ENCODE measurements at places on chromosomes 1 and 21. TPM values are rescaled to one million over a fixed set of nuclear protein-coding genes. Genes with fewer than 3 reads are reported as not detected.
A peak's percentile ranks its signal among the peaks of the same experiment; 100 is the strongest.

- no peak overlapping the region for H3K27ac ChIP-seq
- H3K4me1 ChIP-seq, result no peaks in the 10 kb centered on the region
- H3K27me3 ChIP-seq, result no peaks in the 10 kb centered on the region
- no peaks in the 10 kb centered on the region for H3K36me3 ChIP-seq
- DNase-seq, result peak; percentile 57
These were observed 111.7 kb downstream of the NMNAT2 start for GRCh38 chr1:183306317-183307042.

Gene NBPF4
- not detected for total RNA-seq

DNA sequence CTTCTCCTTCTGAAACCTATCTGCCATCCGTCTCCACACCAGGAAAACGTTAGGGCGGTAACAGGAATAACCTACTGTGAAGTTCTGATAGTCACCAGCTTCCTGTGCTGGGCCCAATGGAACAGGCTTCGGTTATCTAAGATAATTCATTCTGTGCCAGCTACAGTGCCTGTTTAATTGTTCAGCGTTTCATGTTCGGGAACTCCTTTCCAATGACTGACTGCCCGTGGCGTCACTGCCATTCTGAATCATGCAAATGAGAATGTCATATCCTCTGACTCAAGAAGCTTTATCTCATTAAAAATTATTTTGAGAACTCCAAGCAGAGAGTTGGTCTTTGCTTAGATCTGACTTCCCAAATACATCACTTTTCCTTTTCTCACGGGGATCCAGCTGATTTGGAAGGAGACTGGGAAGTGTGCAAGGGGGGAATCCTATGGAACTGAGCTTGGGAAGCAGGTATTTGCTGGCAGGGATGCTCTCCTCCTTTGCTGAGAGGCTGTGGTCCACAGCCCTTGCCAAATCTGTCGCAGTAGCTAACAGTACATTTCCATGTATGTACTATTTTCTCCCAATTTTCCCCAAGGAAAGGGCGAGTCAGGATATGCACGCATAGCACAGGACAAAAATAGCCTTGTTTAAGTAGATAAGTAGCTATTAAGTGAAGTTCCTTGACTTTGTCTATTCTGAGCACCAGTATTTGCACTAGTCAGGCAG lies 358.7 kb downstream of the LTN1 start:
- H3K27me3 ChIP-seq, result no peaks in the 10 kb centered on the region
- H3K36me3 ChIP-seq, result no peaks in the 10 kb centered on the region
- H3K4me1 ChIP-seq, result no peaks in the 10 kb centered on the region
- no peak overlapping the region for H3K4me3 ChIP-seq
- no peak for DNase-seq

Gene NGF
- 1.3 TPM for total RNA-seq

DNA sequence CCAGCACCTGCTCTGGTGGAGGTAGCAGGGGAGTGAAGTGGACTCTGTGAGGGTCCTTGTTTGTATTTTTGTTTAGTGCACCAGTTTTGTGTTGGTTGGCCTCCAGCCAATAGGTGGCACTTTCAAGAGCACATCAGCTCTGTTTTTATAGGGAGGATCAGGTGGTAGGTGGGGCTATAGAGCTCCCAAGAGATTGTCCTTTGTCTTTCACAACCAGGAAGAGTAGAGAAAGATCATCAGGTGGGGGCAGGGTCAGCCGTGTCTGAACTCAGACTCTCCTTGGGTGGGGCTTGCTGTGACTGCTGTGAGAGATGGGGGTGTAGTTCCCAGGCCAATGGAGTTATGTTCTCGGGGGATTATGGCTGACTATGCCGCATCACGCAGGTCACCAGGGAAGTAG lies 159.8 kb downstream of the ZNF326 start:
- no peaks in the 10 kb centered on the region for H3K27me3 ChIP-seq
- H3K4me1 ChIP-seq, result no peaks in the 10 kb centered on the region
- H3K36me3 ChIP-seq, result no peaks in the 10 kb centered on the region

GRCh38 chr21:28767523-28767922 lies 225.2 kb downstream of the LTN1 start:
- H3K27ac ChIP-seq, result no peak overlapping the region
- DNase-seq, result no peak
- peaks cover 8% of the 10 kb centered on the region for H3K4me1 ChIP-seq

Gene CD1B
- not detected for total RNA-seq

- H3K4me3 ChIP-seq, result no peak overlapping the region
- H3K4me1 ChIP-seq, result peaks cover 30% of the 10 kb centered on the region
- peak overlapping the region; percentile 92 for H3K27ac ChIP-seq
- no peaks in the 10 kb centered on the region for H3K36me3 ChIP-seq
- DNase-seq, result no peak
These were observed 176.2 kb downstream of the DUSP10 start for GRCh38 chr1:221565711-221566110.

GRCh38 chr21:37619464-37619974 lies 252.9 kb downstream of the DYRK1A start:
- H3K36me3 ChIP-seq, result no peaks in the 10 kb centered on the region
- H3K4me3 ChIP-seq, result no peak overlapping the region
- H3K27ac ChIP-seq, result no peak overlapping the region
- H3K27me3 ChIP-seq, result no peaks in the 10 kb centered on the region
- DNase-seq, result no peak
- H3K4me1 ChIP-seq, result no peaks in the 10 kb centered on the region

DNA sequence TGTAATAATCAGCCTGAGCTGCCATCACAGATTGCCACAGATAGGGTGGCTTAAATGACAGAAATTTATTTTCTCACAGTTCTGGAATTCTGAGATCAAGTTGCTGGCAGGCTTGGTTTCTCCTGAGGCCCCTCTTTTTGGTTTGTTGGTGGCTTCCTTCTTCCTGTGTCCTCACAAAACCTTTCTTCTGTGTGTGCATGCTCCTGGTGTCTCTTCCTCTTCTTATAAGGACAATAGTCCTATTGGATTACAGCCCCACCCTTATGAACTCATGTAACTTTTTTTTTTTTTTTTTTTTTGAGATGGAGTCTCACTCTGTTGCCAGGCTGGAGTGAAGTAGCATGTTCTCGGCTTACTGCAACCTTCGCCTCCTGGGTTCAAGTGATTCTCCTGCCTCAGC lies 41.0 kb upstream of the F3 start:
- DNase-seq, result no peak
- H3K4me1 ChIP-seq, result no peaks in the 10 kb centered on the region
- no peaks in the 10 kb centered on the region for H3K27me3 ChIP-seq
- no peaks in the 10 kb centered on the region for H3K36me3 ChIP-seq

GRCh38 chr21:43825936-43826622 lies 36.7 kb downstream of the RRP1 start:
- DNase-seq, result no peak
- no peaks in the 10 kb centered on the region for H3K4me1 ChIP-seq
- H3K4me3 ChIP-seq, result no peak overlapping the region
- H3K27ac ChIP-seq, result no peak overlapping the region
- H3K27me3 ChIP-seq, result no peaks in the 10 kb centered on the region
- no peaks in the 10 kb centered on the region for H3K36me3 ChIP-seq

Gene PDC
- not detected for total RNA-seq

DNA sequence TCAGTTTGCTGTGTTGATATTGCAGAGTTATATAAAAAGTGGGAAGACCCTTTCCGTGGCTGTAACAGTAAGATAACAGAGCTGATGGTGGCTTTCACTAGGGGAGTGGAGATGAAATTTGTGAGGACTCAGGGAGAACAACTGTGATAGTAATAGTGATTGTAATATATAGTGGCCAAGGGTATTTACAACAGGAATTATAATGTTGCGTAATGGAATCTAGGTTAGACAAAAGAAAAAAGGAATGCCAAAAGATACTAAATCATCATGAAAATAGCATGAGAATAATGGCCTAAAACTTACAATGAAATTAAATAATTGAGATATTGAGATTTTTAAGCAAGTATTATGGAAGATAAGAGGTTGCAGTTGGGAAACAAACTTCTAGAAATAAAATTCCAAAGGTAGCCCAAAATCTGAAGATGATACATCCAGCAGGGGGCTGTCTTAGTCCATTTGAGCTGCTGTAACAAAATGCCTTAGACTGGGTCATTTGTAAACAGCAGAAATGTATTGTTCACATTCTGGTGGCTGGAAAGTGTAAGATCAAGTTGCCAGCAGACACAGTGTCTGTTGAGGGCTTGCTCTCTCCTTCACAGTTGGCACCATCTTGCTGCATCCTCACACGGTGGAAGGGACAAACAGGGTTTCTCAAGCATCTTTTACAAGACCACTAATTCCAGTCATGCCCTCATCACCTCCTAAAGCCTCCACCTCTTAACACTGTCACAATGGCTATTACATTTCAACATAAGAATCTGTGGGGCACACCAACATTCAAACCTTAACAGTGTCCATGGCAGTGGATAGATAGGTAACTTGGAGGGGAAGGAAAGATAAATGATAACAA lies 711.2 kb downstream of the MRPL39 start:
- H3K4me3 ChIP-seq, result no peak overlapping the region
- no peaks in the 10 kb centered on the region for H3K4me1 ChIP-seq
- DNase-seq, result no peak
- no peaks in the 10 kb centered on the region for H3K36me3 ChIP-seq

Gene MOV10
- total RNA-seq, result 55.8 TPM

Gene LHX8
- total RNA-seq, result not detected

DNA sequence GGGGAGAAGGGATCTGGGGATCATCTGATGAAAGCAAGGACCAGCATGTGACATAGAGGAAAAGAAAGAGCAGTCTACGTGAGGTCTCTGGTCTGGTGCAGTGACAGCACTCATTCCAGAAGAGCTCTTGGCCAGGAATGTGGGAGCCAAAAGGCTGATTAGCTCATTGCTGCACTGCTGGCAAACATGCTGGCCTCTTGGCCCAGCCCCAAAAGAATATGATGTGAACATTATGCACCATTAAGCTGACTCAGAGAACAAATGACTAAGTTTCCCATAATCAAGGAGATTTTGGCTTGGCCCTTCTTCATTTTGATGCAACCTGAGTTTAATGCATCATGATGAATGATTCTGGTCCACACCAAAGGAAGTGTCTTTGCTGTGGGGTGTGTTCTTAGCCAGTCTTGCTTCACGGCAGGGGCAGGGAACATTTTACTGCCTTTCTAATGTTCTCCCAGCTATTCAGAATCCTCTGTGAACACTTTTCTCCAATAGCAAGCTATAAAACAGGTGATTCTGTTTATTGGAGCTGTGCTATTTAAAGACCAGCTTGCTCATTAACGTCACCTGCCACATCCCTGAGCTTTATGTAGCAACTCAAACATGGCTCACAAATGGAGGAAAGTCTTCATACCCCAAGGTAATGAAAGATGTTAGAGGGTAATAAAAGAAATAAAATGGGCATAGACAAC lies 55.1 kb downstream of the PCBP3 start:
- no peak for DNase-seq
- H3K4me1 ChIP-seq, result no peaks in the 10 kb centered on the region
- no peaks in the 10 kb centered on the region for H3K27me3 ChIP-seq
- H3K4me3 ChIP-seq, result no peak overlapping the region
- no peaks in the 10 kb centered on the region for H3K36me3 ChIP-seq

Gene CLEC20A
- total RNA-seq, result not detected

Gene LAD1
- 23.8 TPM for total RNA-seq

GRCh38 chr1:166273618-166274017 lies 106.8 kb upstream of the FAM78B start:
- H3K27me3 ChIP-seq, result no peaks in the 10 kb centered on the region
- no peak overlapping the region for H3K4me3 ChIP-seq
- H3K4me1 ChIP-seq, result no peaks in the 10 kb centered on the region
- H3K27ac ChIP-seq, result no peak overlapping the region

DNA sequence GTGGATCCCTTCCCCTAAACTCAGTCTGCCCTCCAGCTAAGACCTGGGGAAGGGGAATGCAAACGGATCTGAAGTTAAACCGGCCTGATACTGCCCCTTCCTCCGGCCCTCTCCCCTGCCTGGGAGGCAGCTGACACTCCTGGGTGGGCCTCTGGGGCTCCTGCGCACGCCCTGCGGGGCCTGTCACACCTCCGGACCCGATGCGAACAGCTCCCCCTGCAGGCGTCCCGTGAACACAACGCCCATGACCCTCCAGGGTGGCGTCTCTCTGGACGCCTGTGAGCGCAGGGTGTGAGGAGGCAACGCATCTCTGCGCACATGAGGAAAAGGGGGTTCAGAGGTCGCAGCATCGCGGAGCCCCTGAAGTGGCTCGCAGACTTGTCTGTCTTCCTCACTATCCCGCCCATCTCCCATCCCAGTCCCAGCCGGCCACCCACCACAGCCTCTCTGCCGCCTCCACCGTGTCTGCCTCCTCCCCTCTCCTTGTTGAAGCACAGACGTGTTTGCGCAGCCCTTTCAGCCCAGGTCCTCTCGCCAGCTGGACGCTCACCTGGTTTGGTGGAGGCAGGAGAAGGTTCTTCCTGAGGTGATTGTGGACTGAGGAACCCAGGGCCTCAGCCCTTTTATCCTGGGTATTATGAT lies 421 bp upstream of the LCE3A start:
- peak; percentile 57 for DNase-seq
- H3K4me1 ChIP-seq, result no peaks in the 10 kb centered on the region
- no peaks in the 10 kb centered on the region for H3K27me3 ChIP-seq
- no peaks in the 10 kb centered on the region for H3K36me3 ChIP-seq

DNA sequence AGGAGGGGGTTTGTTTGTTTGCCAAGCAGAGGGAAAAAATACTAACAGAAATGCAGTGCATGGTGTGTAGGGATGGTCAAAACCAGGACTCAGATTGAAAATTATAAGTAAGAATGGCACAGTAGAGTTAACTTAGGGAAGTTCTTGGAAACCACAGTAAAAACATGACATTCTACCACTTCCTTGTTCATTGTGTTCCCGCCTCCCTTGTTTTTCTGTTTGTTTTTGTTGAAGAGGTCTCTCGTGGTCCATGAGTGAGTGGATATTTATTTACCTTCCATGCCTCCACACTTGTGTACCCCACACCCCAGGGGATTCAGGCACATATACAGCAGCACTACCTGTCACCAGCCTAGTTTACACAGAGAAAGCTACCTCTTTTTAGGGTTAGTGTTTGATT lies 69.6 kb downstream of the OLFML2B start:
- H3K36me3 ChIP-seq, result no peaks in the 10 kb centered on the region
- H3K27me3 ChIP-seq, result no peaks in the 10 kb centered on the region
- H3K4me1 ChIP-seq, result no peaks in the 10 kb centered on the region
- H3K27ac ChIP-seq, result no peak overlapping the region

GRCh38 chr1:161091796-161092507 lies 2.6 kb upstream of the NECTIN4 start:
- H3K27ac ChIP-seq, result no peak overlapping the region
- DNase-seq, result no peak
- H3K27me3 ChIP-seq, result no peaks in the 10 kb centered on the region
- H3K4me1 ChIP-seq, result no peaks in the 10 kb centered on the region

GRCh38 chr1:208303743-208304712 lies 59.8 kb upstream of the PLXNA2 start:
- no peak overlapping the region for H3K4me3 ChIP-seq
- H3K36me3 ChIP-seq, result no peaks in the 10 kb centered on the region
- no peaks in the 10 kb centered on the region for H3K27me3 ChIP-seq
- no peaks in the 10 kb centered on the region for H3K4me1 ChIP-seq
- no peak overlapping the region for H3K27ac ChIP-seq
- no peak for DNase-seq

Gene RNPC3
- 11.8 TPM for total RNA-seq

GRCh38 chr1:240800291-240800690 lies 188.3 kb upstream of the GREM2 start:
- H3K27me3 ChIP-seq, result no peaks in the 10 kb centered on the region
- no peaks in the 10 kb centered on the region for H3K36me3 ChIP-seq
- no peak overlapping the region for H3K4me3 ChIP-seq
- H3K4me1 ChIP-seq, result no peaks in the 10 kb centered on the region
- no peak overlapping the region for H3K27ac ChIP-seq

Gene HSPB7
- 1.4 TPM for total RNA-seq

Measured in right lobe of liver (tissue), 6 donors.